Hindlimb muscle (tissue), 1 donor: ENCODE measurements at places on chromosomes 5 and 9.

DNA sequence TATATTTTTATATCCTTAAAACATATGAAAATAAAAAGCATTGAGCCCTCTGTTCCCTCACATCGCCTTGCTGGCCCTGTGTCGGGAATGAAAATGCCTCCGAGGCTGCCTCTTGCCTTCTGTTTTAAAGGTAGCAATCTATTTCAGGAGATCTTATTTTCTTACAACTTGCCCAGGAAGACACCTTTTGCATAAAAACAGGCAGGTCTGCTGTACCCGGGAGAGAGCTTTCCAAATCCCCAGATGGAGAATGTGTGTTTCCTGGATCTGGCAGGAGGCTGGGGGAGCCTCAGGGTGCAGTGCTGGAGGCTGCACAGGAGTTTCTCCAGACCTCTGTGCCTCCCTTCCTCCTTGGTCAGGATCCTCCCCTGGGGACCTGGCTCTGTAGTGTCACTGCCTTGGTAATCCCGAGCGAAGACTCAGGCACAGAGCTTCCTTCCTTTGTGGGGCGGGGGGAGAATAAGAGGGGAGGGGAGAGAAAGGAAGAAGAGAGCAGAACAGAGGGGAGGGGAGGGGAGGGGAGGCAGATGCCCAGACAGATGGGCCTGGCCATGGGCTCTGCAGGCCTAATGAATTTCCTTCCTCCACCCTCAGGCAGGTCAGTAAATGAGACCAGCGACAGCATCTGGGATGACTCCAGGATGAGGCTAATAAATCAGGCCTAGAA lies 104.0 kb upstream of the BOD1 start:
- no peak for DNase-seq

DNA sequence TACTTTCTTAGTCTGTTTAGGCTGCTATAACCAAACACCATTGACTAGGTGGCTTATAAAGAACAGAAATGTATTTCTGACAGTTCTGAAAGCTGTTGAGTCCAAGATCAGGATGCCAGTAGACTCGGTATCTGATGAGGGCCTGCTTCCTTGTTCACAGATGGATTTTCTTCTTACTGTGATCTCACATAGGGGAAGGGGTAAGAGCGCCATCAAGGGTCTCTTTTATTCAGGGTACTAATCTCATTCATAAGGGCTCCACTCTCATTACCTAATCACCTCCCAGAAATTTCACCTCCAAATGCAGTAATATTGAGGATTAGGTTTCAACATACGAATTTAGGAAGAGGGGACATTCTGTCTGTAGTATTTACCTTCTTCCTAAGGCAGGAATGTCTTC lies 384.0 kb upstream of the DMAC1 start:
- DNase-seq = no peak

DNA sequence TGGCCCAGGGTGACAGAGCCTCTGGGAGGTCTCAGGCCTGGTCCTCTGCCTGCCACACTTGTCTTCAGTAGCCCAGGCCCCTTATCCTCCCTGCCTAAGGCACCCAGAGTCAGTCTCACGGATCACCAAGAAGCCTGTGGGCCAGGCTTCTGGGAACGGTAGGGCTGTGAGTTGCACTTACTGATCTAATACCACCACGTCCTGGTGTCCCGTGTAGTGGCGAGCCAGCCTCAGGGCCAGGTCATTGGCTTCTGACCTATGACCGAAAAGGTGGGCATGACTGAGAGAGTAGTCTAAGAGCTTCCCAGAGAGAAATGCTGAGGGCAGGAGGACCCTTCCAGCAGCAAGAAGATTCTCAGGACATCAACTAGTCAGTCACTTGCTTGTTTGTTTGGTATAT lies 7.4 kb downstream of the PHYKPL start:
- DNase-seq = no peak

DNA sequence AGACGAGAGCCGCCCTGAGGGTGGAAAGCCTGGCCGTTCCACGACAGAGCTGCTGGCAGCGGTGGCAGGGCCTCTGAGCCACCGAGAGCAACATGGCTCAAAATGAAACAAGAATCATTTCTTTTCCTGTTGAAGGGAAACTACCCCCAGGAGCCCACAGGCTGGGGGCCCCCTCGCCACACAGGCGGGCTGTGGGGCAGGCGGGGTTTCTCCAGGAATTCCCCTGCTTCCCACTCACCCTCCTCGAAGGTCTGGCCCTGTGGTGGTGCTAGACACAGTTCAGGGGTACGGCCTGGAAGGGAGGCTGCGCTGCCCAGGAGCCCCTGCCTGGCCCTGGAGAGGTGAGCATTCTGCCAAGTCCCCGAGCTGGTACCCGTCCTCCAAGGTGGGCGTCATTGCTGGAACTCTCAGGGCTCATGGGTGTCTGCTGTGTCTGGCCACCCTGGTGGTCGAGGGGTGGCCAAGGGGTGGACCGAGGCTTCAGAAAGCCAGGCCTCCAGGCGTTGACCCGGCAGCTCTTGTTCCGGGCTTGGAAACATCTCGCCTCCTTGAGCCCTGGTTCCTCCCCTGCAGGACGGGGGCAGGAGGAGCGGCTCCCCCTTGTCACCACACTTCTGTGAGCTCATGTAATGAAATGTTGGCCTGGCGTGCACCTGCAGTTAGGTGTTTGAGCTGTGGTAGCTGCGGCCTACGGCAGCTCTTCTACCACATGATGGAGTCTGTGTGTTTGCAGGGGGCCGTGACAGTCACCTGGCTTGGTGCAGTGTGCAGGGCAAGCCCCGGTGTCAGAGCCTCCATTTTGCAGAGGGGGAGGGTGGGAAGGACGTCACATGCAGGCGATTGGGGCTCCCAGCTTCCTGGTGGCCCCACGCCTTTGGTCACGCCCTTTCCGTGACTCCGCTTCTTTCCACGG lies 65.3 kb downstream of the RXRA start:
- DNase-seq = no peak

DNA sequence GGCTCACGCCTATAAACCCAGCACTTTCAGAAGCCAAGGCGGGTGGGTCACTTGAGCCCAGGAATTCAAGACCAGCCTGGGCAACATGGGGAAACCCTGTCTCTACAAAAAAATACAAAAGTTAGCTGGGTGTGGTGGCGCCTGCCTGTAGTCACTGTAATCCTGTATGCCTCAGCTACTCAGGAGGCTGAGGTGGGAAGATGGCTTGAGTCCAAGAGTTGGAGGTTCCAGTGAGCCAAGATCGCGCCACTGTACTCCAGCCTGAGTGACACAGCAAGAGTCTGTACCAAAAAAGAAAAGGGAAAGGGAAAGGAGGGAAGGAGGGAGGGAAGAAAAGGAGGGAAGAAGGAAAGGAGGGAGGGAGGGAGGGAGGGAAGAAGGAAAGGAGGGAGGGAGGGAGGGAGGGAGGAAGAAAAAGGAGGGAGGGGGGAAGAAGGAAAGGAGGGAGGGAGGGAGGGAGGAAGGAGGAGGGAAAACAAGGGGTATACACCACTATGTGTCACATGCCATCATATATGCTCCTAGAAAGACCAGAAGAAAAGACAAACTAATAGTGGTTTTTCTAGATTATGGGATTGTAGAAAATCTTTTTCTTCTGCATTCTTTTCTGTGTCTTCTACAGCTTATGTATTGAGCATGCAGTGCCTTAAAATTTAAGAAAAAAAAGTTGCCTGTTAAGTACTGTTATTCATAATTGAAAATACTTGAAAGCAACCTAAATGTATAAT lies 240.1 kb downstream of the DENND1A start:
- no peak for DNase-seq

DNA sequence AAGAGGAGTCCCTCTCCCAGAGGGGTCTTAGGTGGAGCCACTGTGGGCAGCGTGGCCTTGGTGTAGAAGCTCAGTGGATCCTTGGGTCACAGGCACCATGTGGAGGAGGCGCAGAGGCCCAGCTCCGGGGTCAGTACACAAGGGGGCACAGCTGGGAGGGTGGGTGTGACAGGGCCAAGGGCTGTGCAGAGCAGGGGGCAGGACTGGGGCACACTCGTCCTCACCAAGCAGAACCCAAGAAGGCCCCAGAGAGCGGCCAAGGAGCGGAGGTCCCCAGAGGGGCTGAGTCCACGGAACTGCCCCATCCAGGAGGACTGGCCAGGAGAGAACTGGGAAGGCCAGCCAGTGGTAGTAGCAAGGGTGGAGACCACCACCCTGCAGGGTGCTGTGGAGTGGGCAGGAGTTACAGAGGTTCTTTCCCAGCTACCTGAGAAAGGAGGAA lies 2.5 kb upstream of the LPCAT1 start:
- no peak for DNase-seq

GRCh38 chr9:123997665-123998277 lies 13.8 kb upstream of the LHX2 start:
- DNase-seq = no peak
